ENCODE measurements at places on chromosomes 11 and 22. TPM values are rescaled to one million over a fixed set of nuclear protein-coding genes. Genes with fewer than 3 reads are reported as not detected.

The TIMP3 gene
- 40.1 TPM for total RNA-seq

The MYBPC3 gene
- total RNA-seq: not detected

The APOA1 gene
- 4,257 TPM for total RNA-seq

The IFITM10 gene
- total RNA-seq: 5.0 TPM

DNA sequence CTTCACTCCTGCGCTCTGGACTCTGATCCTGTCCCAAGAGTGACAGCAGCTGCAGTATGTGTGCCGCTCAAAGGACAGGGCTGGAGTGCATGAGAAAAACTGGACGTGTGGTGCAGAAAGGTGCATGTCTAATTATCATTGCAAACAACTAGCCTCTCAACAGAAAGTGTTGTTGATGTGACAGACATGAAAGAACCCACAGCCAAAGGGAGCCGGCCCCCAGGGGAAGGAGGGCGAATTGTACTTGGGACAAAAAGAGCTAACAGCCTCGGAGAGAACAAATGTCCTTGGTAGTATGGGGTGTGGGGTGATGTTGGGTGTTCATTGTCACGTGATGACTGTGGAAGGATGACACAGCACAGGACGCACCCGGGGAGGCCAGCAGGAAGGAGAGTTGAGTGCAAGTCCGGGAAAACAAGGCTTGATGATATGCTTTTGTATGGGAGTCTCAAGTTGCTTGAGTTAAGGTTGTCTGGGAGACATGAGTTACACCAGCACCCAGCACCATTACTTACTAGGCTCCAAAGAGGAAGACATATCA is 325.5 kb downstream of the NTM start:
- no peaks in the 10 kb centered on the region for H3K36me3 ChIP-seq
- H3K4me3 ChIP-seq: no peak overlapping the region
- H3K4me1 ChIP-seq: no peaks in the 10 kb centered on the region
- no peak for DNase-seq

- no peak overlapping the region for H3K4me3 ChIP-seq
- H3K27me3 ChIP-seq: no peaks in the 10 kb centered on the region
- H3K4me1 ChIP-seq: no peaks in the 10 kb centered on the region
- peak overlapping the region; percentile 19 for H3K27ac ChIP-seq
Observed at GRCh38 chr22:39309881-39310714, 9.3 kb downstream of the RPL3 start.

- no peak overlapping the region for H3K4me3 ChIP-seq
- H3K27me3 ChIP-seq: no peaks in the 10 kb centered on the region
- no peaks in the 10 kb centered on the region for H3K36me3 ChIP-seq
- no peak overlapping the region for H3K27ac ChIP-seq
- DNase-seq: no peak
Observed at GRCh38 chr11:121350314-121351082, 57.9 kb downstream of the SC5D start.

All from Peyer's patch (tissue), 4 donors.